SJCRH30 (cell line): ENCODE measurements at places on chromosomes 2 and 18.

DNA sequence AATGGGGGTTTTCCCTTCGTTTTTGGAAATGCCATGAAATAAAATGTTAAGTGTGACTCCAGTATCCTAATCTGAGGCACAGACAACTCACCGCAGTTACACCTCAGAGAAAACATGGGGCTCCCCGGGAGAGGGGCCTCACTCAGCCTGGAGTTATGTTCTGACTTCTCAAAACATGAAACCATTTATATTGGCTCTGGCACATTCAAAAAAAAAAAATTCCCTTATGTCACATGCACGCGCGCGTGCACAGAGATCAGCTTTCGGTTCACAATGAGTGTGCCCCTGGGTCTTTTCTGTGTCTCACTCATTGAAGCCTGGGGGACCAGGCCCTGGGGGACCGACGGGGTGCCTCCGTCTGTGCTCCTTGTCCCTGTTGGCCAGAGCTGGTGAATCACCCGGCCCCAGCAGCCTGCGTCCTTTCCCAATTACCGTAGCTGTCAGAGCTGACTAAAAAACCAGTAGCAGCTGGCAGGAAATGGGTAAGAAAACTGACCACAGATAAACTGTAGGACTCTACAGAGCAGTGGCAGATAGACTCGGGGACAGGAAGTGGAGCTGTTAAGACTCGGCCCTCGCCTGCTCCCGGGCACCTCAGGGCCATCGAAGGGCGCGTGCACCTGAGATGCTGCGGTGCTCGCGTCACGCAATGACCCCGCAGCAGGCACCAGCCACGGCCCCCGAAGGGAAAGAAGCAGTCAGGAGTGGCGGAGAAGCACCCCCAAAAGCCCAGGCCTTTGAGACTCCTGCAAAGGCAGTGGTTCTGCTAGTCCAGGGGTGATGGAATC is 138.3 kb upstream of the ID2 start:
- DNase-seq = peak; percentile 92

DNA sequence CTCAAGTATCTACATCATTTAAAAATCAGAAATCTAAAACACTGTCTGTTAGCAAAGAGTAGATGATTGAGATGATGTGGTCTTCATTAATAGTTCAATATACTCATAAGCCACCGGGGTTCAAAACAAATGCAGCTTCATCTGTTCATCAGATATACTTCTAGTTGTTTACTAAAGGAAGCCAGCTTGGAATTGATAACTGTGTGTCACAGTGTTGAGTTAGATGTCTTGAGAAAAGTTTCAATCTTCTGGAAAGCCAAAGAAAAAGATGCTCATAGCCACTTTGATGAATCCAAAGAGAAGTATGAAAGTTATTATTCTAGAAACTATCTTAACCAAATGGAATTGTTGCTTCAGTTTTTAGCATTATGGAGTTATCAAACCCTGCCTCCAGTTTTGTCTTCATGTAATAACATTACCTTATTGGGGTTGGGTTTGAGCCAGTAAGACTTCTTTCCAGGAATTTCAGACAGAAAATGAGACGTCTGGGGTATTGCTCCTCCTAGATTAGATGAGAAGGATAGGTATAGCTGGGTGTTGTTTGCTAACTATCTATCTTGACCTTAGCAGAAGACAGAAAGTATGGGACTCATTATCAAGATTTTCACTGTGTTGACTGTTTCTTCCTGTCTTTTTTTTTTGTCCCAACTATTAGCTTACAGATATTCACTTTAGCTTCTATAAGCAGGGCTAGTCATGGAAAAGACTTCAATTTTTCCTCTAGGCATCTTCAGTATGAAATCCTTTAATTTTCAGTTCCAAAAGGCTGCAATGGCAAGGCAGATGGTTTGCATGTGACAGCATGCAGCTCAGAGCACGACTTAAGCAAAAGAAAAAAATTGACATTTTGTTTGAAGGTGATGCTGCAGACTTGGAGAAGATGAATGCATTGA is 66.5 kb downstream of the LNPK start:
- DNase-seq = no peak

DNA sequence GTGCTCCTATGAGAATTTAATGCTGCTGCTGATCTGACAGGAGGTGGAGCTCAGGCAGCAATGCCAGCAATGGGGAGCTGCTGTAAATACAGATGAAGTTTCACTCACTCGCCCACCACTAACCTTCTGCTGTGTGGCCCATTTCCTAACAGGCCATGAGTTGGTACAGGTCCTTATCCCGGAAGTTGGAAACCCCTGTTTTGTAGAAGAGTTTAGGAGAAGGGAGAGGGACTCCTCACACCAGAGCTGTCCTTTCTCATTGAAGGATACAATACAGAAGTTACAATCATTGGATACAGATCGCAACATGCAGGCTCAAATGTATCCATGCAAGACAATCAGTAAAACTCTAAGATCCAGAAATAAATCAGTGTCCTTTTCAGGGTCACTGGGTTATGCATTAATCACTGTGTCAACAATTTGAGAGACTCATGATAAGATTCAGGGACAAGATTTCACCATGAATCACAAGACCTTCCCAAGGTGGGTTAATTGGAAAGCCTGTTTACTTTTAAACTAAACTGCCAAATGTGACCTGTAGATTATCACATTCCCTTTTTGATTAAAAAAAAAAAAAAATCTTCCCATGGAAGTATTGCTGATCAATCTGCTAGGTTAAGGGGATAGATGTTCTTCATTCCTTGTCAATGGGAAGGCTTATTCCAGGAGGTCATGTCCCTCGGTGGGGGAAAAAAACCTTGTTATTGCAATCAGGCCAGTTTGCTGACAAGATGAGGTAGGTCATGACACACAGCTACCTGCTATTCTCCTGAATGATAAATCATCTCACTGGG is 97.2 kb downstream of the SP100 start:
- DNase-seq = no peak

- DNase-seq = no peak
These were observed 11.8 kb downstream of the C2orf69 start for GRCh38 chr2:199922856-199923255.

- no peak for DNase-seq
These were observed 114.1 kb downstream of the EPB41L3 start for GRCh38 chr18:5429681-5430080.

GRCh38 chr2:46000660-46001059 is 296.5 kb upstream of the EPAS1 start:
- no peak for DNase-seq

GRCh38 chr2:73896362-73897239 is 3.8 kb downstream of the ACTG2 start:
- peak; percentile 60 for DNase-seq

GRCh38 chr2:199988151-199988550 is 32.8 kb downstream of the MAIP1 start:
- DNase-seq = peak; percentile 90

GRCh38 chr2:202885190-202885589 is 13.6 kb upstream of the ICA1L start:
- no peak for DNase-seq

- no peak for DNase-seq
These were observed 73.6 kb downstream of the GTF3C3 start for GRCh38 chr2:196725882-196726281.

- DNase-seq = no peak
These were observed 91.9 kb downstream of the EPHA4 start for GRCh38 chr2:221480163-221480562.

GRCh38 chr2:210477496-210477895 is 937 bp upstream of the LANCL1 start:
- DNase-seq = peak; percentile 64

GRCh38 chr2:85741833-85742455 is 11.8 kb upstream of the ATOH8 start:
- DNase-seq = peak; percentile 91

- peak; percentile 92 for DNase-seq
These were observed at the start of the genes MAIP1 and TYW5 for GRCh38 chr2:199955339-199956061. Gene MAIP1, plus strand, starts transcription at chr2:199955582. Its CDS starts 217 bp downstream, at chr2:199955799. Gene TYW5, minus strand, starts transcription at chr2:199955491. Its CDS starts 21 bp downstream, at chr2:199955470.

DNA sequence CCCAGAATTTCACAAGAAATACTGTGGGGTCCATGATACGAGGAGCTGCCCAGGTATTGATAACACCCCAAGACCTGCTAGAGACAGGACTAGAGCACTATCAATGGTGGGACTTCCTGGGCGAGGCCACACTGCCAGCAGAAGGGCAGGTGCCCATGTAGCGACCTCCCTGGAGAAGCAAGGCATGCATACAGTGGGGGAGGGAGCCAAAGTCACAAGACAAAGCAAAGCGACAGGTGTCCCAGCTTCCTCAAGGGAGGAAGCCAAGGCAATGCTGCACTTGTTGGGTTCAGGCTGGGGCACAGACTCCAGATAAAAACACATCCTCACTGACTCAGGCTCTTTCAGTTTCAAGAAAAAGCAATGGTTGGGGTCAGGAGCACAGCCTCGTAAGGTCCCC is 7.5 kb downstream of the CD207 start:
- no peak for DNase-seq

GRCh38 chr18:46073474-46074331 is 1.6 kb upstream of the PSTPIP2 start:
- no peak for DNase-seq

- DNase-seq = peak; percentile 56
These were observed 21.0 kb downstream of the SNORC start for GRCh38 chr2:232890896-232891601.

- DNase-seq = no peak
These were observed 138.8 kb downstream of the CNTNAP5 start for GRCh38 chr2:124163840-124164239.

DNA sequence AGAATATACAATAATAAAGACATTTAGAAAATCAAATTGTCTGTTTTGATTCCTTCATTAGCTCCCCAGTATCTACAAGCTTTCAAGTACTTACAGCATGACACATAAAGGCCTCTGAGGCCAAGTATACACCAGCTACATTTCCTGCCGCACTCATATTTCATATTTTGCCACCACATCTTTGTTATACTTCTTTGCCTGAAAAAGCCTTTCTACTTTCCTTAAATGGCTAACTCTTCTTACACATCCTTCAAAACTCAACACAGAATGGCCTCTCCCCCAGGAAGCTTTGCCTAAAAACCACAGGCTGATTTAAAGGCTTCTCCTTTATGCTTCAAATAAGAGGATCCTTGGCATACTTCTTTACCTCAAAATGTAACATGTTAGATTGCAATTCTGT is 4.5 kb downstream of the STK17B start:
- DNase-seq = peak; percentile 25

- no peak for DNase-seq
These were observed 16.2 kb downstream of the PSTPIP2 start for GRCh38 chr18:46055838-46056230.
